ENCODE measurements at places on chromosomes 7 and 10.

- no peak for DNase-seq
These were observed 63.1 kb upstream of the ASAH2 start for GRCh38 chr10:50314169-50315071.

DNA sequence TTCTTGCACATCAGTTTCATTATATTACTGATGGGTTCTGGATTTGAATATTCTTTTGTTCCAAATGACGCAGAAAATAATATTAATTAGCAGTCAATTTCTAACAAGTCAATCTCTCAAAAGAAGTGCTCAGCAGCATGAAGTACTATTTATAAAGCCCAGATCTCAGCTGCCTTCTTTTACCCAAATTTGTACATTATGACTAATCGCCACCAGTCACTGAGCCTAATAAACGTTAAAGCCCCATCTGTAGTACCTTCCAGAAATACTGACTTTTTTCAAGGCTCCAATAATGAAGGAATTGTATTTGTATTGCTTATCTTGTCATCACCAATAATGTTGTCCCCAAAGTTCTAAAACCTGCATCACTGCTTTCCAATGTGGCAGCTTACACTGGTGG lies 540.2 kb downstream of the PARD3 start:
- DNase-seq, result no peak

DNA sequence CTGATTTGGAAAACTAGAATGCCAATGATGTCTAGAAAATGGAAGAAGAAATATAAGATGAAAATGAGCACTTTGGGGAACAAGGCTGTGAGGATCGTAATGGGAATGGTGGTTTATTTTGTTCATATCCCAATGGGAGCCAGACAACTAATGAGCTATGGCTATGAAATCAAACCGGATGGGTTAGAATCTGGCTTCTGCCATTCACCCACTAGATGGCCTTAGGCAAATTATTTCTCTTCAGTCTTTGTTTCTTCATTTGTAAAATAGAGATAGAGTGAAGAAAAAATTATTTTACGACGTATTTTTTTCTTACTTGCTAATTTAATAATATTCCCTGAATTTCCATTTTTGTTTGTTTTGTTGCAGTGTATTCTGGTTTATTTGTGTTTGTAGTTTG lies 572.1 kb upstream of the IGFBP3 start:
- no peak for DNase-seq

- no peak for DNase-seq
These were observed 65.3 kb downstream of the LMBR1 start for GRCh38 chr7:156827587-156828203.

DNA sequence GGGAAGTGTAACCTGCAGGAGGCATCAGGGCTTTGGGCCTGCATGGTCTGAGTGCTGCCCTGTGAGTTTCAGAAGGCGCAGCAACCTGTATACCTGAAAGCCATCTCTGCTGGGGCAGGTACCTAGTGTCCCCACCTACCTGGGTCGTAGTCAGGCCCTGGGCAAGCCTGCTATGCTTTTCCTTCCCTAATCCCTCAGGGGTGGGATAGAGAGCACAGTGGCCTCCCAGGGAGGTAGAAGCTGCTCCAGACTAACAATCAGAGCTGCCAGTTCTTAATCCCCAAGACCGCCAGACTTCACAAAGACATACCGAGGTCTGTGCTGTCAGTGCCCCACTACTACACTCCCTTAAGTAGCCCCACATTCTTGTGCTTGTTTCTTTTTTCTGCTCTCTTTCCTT lies 52.0 kb downstream of the PTEN start:
- DNase-seq, result no peak

- no peak for DNase-seq
These were observed 5.3 kb downstream of the PNLIPRP1 start for GRCh38 chr10:116596062-116596461.

DNA sequence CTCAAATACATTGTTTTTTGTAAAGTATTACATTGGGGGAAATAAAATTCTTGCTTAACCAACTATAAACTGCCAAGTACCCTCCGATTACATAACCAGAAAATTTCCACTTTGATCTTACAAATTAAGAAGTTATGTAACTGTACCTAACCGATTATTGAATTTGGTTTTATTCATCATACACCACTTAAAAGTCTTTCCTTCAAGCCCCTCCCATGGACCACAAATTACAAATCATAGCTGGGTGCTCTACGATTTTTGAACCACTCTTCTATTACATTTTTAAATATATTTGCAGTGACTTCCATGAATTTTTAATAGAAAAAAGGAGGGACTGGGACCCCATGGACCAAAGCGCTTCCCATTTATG lies 630 bp downstream of the ZNF680 start:
- DNase-seq, result no peak

DNA sequence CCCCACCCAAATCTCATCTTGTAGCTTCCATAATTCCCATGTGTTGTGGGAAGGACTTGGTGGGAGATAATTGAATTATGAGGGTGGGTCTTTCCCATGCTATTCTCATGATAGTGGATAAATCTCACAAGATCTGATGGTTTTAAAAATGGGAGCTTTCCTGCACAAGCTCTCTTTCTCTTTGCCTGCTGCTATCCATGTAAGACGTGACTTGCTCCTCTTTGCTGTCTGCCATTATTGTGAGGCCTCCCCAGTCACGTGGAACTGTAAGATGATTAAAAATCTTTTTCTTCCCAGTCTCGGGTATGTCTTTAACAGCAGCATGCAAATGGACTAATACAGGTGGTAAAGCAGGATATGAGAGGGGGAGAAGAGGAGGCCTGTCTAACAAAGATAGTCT lies 88.3 kb downstream of the TMEM106B start:
- no peak for DNase-seq

GRCh38 chr7:101169110-101169837 lies 3.9 kb upstream of the VGF start:
- no peak for DNase-seq

- peak; percentile 73 for DNase-seq
These were observed 12.2 kb upstream of the PDK4 start for GRCh38 chr7:95608359-95609173.

DNA sequence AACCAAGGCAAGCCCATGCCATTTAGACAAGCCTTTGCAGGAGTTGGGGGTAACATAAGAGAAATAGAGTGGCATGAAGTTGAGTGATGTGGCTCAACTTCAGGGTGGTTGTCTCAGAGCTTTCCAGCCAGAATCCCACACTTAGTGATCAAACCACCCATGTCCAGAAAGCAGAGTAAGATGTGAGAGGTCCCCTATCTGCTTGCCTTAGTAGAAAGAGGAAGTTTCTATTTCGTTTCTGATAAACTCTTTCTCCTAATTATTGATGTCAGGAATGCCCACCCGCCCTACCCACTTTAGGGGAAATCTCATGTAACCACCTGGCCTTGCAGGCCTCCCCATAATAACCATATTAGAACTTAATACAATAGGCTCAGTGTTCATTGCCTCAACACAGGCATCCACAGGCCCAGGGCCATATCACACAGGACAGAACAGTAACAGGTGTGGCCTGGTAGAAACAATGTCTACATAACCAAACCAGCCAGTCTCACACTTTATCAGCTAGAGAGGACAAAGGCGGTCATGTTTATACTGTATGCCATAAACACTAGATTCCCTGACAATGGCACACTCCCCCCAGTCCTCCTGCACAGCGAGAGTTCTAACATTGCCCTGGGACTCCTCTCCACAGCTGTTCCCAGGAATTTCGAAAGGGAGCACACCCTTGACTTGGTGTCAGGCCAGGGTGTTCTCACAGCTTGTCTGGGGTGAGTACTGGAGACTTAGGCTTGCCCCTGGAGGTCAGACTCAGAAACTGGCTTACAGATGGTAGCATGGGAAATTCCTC lies 364.4 kb downstream of the CXCL12 start:
- no peak for DNase-seq

DNA sequence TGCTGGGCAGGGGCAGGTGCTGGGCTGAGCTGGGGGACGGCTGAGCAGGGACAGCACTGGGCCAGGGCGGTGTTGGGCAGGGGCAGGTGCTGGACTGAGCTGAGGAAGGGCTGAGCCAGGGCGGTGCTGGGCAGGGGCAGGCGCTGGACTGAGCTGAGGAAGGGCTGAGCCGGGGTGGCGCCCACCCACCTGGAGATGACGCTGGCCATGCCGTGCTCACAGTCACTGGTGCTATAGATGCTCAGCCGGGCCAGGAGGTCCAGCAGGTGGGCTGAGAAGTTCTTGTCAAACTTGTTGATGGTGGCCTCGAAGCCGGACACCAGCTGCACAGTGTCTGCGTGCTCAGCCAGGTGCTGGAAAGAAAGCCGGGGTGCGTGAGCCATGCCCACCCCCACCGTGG lies 4.4 kb upstream of the ADAM8 start:
- DNase-seq, result no peak

- no peak for DNase-seq
These were observed 42.5 kb downstream of the STK17A start for GRCh38 chr7:43625453-43625852.

- DNase-seq, result no peak
These were observed 76.0 kb upstream of the DNAAF5 start for GRCh38 chr7:650339-651031.

- no peak for DNase-seq
These were observed 167.7 kb upstream of the PPP1R3A start for GRCh38 chr7:114086537-114086913.

DNA sequence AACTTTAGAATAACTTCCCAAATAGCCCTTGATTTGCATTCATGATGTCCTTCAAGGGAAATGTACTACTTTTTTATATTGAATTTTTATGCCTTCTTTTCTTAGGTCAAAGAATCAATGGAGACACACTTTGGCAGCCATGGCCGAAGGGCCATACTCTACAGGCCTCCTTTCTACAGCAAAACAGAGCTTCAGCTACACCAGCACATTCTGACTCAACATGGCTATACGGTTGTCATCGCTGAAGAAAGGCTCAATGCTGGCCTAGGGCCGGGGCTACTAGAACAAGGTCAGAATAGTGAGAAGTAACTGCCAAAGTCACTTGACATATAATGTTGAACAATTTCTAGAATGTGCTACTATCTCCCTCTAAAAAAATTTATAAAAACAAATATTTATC lies 27.0 kb downstream of the CPED1 start:
- no peak for DNase-seq

GRCh38 chr10:5904227-5904626 lies 14.2 kb downstream of the FBH1 start:
- DNase-seq, result no peak

- no peak for DNase-seq
These were observed 262.6 kb upstream of the NEBL start for GRCh38 chr10:21159669-21160068.

DNA sequence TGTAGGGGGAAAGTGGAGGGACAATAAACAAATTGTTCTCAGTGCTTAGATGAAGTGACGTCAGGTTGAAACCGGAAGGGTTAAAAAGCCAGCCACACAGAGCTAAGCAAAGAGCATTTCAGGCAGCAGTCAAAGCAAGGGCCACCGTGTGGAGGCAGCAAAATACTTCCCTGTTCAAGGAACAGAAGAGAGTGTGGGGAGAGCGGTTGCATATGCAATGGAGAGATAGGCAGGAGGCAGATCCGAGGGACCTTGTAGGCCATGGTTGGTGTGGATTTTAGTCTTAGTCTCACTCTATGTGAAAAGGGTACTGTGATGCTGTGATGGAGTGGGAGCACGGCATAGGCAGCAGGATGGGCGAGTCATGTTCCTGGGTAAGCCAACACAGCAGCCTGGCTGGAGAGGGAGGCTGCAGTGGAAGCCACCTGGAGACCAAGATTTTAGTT lies 3.8 kb upstream of the STN1 start:
- DNase-seq, result no peak

DNA sequence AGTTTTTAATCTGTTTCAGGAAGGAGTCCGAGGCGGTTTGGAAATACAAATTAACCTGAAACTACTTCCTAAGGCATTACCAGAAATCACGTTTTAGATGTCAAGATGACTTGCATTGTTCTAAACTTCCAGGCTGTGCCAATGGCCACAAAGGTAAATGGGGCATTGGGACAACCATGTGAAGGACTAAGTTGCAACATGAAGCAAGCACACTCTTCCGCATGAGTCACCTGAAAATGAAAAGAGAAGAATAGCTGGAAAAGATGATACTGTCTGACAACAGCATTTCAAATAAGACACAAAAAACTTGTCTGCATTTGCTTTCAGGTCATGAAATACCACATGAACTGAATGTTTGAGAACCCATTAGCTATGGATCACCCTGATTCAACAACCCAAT lies 262.1 kb downstream of the AHR start:
- no peak for DNase-seq

GRCh38 chr10:94104316-94105000 lies 110.7 kb downstream of the PLCE1 start:
- DNase-seq, result no peak

Data from hypothalamus (tissue), 51 donors.